ENCODE measurements at places on chromosomes 16 and 17.
A peak's percentile ranks its signal among the peaks of the same experiment; 100 is the strongest.

DNA sequence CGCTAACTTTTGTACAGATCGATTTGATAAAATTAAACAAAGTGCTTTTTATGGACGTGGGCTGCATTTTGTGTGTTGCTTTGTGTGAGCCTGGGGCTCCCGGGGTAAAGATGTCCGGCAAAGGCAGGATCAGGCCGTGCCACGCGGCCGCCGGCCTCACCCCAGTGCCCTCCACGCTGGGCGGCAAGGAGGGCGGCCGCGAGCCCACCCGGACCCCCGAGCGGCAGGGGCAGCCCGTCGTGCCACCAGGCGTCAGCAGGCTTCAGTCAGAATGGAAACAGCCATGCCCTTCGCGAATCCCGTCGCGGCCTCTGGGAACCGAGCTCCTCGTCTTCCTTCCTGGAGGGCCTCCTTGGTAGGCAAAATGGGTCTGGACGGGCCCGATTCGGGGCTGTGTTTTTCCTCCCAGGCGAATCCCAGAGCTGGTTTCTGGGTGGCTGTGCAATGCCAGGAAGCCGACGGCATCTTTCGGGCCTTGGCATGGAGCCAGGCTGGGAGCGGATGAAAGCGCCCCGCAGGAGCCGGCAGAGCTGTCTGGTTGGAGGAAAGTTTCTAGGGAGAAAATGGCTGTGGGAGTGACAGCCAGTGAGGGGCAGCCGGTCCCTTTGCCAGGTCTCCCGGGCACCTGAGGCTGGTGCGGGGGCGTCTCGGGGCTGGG is 5.5 kb downstream of the SOX8 start:
- DNase-seq, result no peak

GRCh38 chr17:72560303-72561247 is 439.8 kb downstream of the SOX9 start:
- peak; percentile 83 for DNase-seq

GRCh38 chr17:57295526-57296023 is 39.3 kb downstream of the MSI2 start:
- DNase-seq, result no peak

DNA sequence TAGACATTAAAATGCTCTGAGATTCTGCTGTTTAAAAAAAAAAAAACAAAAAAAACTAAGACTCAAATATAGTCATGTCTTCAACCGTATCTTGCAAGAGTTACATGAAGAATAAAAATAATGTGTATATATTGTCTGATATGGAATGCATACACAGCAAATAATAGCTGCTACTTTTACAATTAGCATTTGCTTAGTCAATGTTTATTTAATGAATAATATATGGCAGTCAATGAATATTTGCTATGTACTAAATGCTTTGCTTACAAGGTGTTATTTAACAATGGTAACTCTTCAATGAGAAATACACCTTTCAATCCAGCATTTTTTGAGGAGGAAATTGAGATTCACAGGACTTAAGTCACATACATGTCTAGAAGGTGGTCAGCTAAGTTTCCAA is 718.8 kb upstream of the SOX9 start:
- no peak for DNase-seq

DNA sequence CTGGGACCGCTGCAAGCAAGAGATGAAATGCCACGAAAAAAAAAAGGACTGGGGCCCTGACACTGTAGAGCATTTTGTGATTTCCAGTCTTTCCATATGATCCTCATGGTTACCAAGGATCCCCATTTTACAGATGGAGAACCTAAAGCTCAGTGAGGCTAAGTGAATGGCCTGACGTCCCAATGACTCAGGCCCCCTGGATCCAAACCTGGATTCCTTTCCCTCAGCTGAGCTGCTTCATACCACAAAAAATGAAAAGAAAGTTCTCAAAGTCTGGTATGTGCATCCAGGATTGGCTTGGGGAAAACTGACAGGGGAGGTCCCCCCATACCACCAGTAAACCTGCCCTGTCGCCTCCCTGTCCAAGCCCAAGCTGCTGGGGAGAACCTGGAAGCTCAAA is 80.5 kb downstream of the TEX14 start:
- DNase-seq, result no peak

- DNase-seq, result no peak
Measured at GRCh38 chr17:47801176-47801765, 20.3 kb downstream of the OSBPL7 start.

All from AG08396 (cell line).